HuH-7 (cell line): ENCODE measurements at places on chromosomes 6 and 20.

- no peak for DNase-seq
Observed at GRCh38 chr6:37103169-37104039, 66.5 kb upstream of the PIM1 start.

GRCh38 chr6:35492258-35492973 lies 4.5 kb downstream of the TEAD3 start:
- no peak for DNase-seq

- DNase-seq, result no peak
Observed at GRCh38 chr6:41649596-41649995, 11.3 kb downstream of the MDFI start.

- no peak for DNase-seq
Observed at GRCh38 chr20:45489083-45489531, 19.6 kb downstream of the WFDC2 start.

- DNase-seq, result no peak
Observed at GRCh38 chr6:37177077-37177934, 7.4 kb downstream of the PIM1 start.

DNA sequence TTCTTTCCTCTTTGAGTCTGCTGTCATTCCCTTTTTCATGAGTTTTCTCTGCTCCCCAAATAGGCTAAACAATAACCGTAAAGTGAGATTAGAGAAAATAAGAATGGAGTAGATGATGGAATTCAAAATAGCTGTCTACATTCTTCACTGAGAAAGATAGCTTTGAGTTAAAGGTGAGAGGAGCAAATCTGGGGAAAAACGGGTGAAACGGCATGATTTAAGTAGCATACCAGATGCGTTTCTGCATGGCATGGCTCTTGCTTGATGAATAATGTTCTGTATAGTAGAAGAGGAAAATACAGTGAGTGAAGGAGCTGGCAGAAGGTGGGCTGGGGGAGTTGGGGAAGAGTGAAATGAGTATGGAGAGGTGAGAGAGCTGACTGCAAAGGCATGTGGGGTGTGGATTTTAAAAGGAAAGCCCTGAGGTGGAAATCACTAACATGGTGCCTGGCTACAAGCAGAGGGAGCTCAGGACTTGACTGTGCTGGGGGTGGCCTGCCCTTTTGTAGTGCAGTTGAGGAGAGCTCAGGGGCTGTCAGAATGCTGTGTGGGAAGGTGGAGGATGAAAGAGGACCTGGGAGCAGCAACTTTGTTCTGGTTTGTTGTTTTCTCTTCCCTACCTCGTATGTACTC lies 8.8 kb downstream of the BICRAL start:
- DNase-seq, result no peak

GRCh38 chr6:68639826-68640490 lies 4.9 kb downstream of the ADGRB3 start:
- no peak for DNase-seq

DNA sequence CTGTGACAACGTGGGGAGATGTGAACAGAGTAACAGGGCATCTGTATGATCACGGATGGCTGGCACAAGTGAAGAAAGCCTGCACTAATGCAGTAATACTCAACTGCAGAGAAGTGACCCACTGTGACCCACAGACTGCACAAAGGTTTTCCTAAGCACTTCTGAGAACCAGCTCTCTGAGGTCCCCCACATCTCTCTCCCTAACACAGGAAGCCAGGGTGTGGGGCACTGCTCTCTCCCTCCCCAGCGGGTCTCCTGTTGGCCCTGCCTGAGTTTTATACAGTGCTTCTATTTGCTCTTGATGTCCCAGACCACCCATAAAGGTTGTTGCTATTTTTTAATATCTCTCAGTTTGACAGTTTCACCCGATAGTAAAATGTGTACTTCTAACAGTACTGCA lies 11.3 kb downstream of the APMAP start:
- DNase-seq, result no peak

DNA sequence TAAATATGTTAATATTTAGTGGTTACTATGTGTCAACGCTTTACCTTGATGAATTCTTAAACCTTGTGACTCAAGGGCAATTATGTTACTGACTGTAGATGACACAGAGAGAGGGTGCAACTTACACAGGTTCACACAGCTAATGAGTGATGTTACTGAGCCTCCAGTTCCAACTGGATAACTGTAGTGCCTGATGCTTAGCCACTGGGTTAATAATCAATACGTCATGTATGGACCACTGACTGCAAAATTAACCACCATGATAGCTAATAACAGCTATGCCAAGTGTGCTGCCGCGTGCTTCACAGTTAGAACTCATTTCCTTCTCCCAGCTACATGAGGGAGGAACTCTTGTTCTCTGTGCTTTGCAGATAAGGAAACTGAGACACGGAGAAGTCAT lies 45.4 kb downstream of the SIRPA start:
- no peak for DNase-seq

- DNase-seq, result no peak
Observed at GRCh38 chr6:163417595-163417994, 3.1 kb downstream of the QKI start.

- DNase-seq, result no peak
Observed at GRCh38 chr6:136362421-136363356, 73.0 kb upstream of the BCLAF1 start.

GRCh38 chr6:32554116-32554965 lies 24.3 kb upstream of the HLA-DRB5 start:
- no peak for DNase-seq

GRCh38 chr6:105545228-105545920 lies 142.5 kb upstream of the PREP start:
- DNase-seq, result no peak

- no peak for DNase-seq
Observed at GRCh38 chr6:128323011-128323410, 197.4 kb downstream of the PTPRK start.

DNA sequence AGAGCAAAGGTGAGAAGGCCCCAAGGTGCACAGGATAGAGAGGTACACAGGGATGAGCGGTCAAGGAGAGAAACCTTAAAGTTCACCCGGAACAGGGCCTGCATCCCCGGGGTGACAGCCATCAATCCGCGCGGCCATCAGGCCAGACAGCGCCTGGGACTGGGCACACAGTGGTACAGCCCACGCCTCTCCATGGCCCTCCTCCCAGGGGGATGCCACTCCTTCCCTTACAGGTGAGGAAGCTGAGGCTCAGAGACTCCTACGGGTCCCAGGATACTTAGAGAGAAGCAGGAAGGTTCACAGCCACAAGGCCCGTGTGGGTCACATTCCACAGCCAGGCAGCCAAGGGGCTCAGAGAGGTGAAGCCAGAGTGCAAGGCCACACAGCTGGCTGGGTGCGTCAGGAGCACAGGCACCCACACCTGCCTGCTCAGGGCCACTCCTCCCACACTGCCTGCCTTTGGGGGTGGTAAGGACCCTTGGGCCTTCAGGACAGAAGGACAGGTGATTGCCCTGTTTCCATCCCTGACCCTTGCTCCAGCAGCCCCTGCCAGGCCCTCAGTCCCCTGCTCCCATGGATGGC lies 14.7 kb downstream of the FRMD1 start:
- DNase-seq, result no peak

- DNase-seq, result no peak
Observed at GRCh38 chr20:15900443-15900842, 672.8 kb downstream of the KIF16B start.

DNA sequence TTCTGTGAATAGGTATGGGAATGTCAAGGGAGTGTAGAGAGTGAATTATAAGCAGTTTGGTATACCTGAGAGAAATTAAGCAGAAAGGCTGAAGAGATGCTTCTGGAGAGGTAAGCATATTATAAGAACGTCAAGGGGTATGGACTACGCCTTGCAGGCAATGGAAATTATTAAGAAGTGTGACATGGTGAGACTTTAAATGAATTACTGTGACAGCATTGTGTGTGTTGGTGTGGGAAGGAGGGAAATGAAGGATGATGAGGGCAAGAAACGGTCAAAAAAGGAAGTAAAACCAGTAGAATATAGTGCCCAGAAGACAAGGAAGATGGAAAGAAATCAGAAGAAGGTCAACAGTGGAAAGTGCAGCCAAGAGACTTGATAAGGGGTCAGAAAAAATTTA lies 5.9 kb downstream of the KHDRBS2 start:
- DNase-seq, result no peak
